HFF-Myc (cell line): ENCODE measurements at places on chromosomes 1 and 21.

GRCh38 chr1:55214934-55215193, 300 bp downstream of the USP24 start:
- DNase-seq = no peak

GRCh38 chr1:58584082-58584895, 7.2 kb upstream of the TACSTD2 start:
- peak; percentile 90 for DNase-seq

DNA sequence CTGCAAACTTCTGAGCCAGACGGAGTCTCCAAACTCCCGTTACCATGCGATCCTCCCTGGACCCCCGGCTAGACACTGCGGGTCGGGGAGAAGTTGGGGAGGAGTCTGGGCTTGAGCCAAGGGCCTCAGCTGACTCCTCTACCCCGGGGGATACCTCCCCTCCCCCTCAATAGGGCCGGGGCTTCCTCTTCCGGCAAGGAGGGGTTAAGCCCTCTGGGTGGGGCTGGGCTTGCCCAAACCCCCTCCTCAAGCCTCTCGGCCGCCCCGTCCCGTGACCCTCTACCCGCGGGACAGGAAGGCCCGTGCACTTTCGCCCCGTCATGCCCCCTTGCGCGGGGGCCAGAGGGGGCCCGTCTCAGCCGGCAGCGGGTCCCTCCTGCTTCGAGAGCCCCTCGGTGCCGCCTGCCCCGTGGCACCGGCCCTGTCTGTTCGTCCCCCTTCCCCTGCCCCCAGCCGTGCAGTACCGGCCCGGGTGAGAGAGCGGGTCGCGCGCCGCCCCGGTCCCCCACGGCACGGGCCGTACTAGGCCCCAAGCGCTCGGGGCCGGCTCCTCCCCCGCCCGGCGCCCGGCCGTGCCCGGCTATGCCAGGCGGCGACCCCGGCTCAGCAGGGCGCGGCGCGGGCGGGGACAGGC, 652 bp downstream of the ARL8A start:
- DNase-seq = no peak

- no peak for DNase-seq
These were observed 552.2 kb upstream of the NCAM2 start for GRCh38 chr21:20445971-20446370.
